Activated T-cell treated with anti-CD3 and anti-CD28 coated beads, Interleukin-2, amount 50 U/mL, for 48 hours (primary cell): ENCODE measurements at places on chromosomes 1 and 21.

- DNase-seq, result no peak
Measured at GRCh38 chr21:25831300-25831960, 96.7 kb downstream of the GABPA start.

- DNase-seq, result no peak
Measured at GRCh38 chr1:28519946-28520725, 14.3 kb downstream of the RCC1 start.

DNA sequence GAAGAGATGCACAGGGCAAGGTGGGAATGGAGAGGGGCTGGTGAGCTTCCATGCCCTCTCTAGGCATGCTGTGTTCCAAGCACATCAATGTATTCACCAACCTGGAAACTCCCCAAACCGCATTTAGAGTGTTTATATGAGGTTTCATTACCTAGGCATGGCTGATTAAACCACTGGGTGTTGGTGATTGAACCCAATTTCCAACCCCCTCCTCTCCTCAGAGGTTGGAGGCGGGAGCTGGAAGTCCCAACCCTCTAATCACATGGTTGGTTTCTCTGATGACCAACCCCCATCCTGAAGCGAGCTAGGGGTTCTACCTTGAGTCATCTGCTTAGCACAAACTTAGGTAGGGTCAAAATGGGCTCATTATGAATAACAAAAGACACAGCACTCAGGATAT is 3.0 kb upstream of the PPIE start:
- no peak for DNase-seq

- DNase-seq, result no peak
Measured at GRCh38 chr1:55005351-55006140, 6.8 kb downstream of the BSND start.

- no peak for DNase-seq
Measured at GRCh38 chr1:247442164-247442563, 15.7 kb downstream of the OR2B11 start.

- DNase-seq, result no peak
Measured at GRCh38 chr21:14762734-14763694, 216.9 kb upstream of the SAMSN1 start.

DNA sequence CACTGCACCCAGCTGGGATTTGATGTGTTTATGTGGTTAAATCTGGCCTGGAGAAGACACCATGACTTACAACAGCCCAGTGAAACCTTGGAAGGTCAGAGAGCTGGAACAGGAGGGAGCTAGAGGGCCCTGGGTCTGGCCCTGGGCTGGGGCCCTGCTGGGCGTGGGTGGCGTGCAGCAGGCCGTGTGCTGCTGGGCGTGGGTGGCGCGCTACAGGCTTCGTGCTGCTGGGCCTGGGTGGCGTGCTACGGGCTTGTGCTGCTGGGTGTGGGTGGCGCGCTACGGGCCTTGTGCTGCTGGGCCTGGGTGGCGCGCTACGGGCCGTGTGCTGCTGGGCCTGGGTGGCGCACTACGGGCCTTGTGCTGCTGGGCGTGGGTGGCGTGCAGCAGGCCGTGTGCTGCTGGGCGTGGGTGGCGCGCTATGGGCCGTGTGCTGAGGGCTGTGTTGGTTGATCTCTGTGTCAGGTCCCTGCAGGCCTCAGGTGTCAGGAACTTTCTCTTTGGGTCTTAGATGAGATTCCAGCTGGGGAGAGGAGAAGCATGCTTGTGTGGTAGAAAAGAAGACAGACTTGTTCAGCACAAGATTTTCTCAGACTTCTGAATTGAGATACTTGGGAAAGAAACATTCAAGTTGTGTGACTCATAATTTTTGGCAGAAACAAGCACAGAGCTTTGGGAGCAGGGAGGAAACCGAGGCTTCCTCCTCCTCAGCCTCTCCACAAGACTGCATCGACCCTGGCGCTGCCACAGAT is 66.0 kb downstream of the COL18A1 start:
- DNase-seq, result peak; percentile 36

DNA sequence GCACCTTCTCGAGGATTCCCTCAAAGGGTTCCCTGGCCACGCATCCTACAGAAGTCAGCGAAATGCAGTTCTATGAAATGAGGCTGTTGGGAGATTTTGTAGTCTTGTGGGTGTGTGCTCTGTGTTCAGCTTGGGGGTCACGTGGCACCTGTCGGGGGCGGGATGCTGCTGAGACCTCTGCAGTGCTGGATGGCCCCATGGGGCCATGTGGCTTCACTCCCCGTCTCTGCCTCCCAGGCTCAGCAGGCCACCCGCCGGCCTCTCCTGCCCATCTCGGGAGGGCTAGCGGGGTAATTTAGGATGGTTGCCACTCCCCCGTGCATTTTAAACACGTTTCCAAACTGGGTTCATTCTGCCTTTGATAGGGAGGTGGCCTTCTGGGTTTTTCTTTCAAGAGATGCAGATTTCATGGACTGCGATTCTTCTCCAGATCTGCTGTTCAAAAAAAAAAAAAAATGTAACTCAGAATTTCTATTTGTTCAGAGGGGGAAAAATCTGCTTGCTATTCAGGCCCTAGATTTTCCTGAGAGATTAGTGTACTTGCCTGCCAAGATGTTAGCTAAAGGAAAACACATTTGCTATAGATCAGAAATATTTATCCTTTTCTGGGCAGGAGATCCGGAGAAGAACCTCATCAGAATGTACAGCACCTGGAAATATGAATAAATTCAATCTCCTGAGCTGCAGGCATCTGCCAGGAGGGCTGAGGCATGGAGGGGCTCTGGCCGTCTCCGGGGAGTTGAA is 277.2 kb upstream of the VAMP3 start:
- no peak for DNase-seq

DNA sequence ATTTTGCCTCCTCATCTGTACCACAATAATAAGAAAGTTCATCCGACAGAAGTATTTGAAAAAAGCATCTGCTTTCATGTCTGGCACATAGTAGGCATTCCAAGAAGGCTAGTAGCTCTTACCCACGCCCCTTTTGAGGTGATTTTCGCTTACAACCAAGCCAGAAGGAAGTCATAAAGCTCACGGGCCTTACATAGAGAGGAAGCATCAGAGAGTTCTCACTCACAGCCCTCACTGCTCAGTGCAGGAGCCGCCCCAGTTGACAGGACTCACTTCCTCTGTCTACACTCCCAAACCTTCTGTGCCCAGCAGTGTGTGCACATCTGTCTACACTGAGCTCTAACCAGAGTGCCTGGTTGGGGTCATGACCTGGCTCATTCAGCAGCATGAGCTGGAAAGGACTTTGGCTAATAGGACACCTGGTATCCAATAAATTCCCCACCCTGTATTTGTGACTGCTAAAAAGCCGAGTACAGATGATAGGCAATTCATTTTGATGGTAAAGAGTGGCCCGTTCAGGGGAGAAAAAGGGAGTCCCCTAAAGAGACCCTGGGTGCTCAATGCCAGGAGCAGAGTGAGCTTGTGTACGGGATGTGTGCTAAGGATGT is 36.8 kb upstream of the DUSP10 start:
- no peak for DNase-seq

GRCh38 chr1:211487672-211488208 is 4.2 kb downstream of the RD3 start:
- no peak for DNase-seq
